NCI-H1048 (cell line): ENCODE measurements at places on chromosomes 13 and 19.

DNA sequence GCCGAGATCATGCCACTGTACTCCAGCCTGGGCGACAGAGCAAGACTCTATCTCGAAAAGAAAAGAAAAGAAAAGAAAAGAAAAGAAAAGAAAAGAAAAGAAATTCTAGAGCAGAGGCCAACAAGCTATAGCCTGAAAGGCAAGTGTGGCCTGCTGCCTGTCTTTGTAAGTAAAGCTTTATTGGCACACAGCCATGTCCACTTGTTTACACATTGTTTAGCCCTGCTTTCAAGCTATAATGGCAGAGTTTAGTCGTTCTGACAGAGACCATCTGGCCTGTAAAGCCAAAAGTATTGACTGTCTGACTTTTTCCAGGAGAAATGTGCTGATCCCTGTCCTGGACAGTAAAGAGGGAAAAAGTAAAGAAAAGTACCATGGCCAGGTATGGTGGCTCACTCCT is 18.3 kb downstream of the NWD1 start:
- DNase-seq, result no peak

- DNase-seq, result no peak
These were observed 49.3 kb downstream of the LIG4 start for GRCh38 chr13:108166078-108166477.

GRCh38 chr19:39671739-39672363 is 16.1 kb downstream of the LGALS16 start:
- DNase-seq, result no peak

DNA sequence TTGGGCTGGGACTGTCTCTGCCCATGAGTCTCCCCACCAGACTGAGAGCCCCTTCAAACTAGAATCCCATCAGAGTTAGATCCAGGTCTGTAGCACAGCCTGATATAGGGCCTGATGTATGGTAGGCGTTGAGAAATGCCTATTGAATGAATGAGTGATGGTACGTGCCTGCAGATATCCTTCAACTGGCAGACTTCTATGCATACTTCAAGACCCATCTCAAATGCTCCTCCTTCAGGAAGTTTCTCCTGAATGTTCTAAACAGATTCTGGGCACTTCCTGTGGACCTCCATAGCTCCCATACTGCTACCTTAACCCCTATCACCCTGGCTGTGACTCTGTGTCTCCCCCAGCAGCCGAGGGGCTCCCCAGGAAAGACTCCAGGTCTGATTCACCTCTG is 48.2 kb downstream of the KCNC3 start:
- DNase-seq, result no peak
